ENCODE measurements at places on chromosomes 3 and 15. TPM values are rescaled to one million over a fixed set of nuclear protein-coding genes. Genes with fewer than 3 reads are reported as not detected.
A peak's percentile ranks its signal among the peaks of the same experiment; 100 is the strongest.

DNA sequence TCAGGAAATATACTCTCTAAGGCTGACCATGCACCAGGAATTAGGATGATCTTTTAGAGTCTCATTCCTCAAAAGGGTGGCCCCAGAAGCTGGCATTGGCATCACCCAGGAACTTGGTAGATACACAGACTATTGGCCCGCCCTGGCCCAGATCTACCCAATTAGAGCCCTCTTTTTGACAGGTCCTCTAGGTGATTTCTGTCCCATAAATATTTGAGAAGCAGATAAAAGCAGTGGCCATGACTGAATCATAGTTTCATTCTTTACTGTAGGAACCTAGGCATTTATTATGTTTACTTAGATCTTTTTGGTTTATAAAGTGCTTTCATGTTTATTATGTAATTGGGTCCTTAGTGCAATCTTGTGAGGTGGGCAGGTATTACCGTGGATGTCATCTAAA lies 7.6 kb downstream of the TLNRD1 start:
- H3K4me1 ChIP-seq: peaks cover 6% of the 10 kb centered on the region
- no peaks in the 10 kb centered on the region for H3K36me3 ChIP-seq
- no peak overlapping the region for H3K4me3 ChIP-seq

DNA sequence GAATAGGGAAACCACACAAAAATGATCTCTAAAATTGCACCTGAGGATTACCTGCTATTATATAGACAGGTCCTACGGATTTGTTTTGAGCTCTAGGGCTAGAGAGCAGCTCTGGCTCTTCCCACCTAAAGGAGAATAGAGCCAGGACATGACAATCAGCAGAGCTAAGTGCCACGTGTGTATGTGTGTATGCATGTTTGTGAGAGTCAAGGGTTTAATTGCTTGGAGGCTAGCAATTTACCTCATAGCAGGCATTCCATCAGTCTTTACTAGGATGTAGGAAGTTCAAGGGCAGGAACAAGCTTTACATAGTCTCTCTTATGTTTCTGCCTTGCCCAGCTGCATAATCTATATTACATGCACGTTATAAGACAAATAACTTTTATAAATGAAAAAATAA lies 498.2 kb downstream of the NSUN3 start:
- no peak for DNase-seq
- no peaks in the 10 kb centered on the region for H3K27me3 ChIP-seq
- H3K27ac ChIP-seq: no peak overlapping the region
- no peaks in the 10 kb centered on the region for H3K36me3 ChIP-seq
- no peaks in the 10 kb centered on the region for H3K4me1 ChIP-seq
- no peak overlapping the region for H3K4me3 ChIP-seq

IQCF5 gene
- total RNA-seq: not detected

DNA sequence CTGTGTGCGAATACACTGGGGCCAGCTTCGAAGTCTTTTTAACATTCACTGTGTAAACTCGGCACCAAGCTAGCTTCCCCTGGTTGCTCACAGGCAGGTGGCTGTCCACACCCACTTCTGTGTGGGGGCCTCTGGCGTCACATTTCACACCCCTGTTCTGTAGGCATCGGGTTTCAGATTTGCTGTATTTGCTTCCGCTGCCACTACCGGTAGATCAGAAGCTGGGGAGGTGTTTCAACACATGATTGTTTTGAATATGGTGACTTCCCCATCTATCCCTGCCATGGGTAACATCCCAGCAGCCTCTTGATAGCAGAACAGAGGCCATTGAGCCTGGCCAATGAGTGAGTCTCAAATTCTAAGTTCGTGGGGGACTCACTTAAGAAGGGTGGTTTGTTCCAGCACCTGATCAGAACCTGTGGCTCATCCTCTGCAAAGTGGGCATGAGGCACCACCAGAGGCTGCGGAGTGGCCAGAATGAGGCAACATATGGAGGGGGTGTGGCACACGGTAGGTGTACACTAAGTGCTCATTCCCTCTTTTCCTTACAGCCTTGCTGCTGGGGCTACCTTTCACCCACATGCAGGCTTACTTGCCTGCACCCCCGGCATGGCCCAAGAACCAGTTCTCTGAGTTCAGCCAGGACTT lies 61.5 kb downstream of the IQSEC1 start:
- no peaks in the 10 kb centered on the region for H3K36me3 ChIP-seq
- H3K4me1 ChIP-seq: peaks cover 14% of the 10 kb centered on the region
- peak; percentile 17 for DNase-seq
- no peaks in the 10 kb centered on the region for H3K27me3 ChIP-seq

TRIM69 gene
- total RNA-seq: 15.9 TPM

DNA sequence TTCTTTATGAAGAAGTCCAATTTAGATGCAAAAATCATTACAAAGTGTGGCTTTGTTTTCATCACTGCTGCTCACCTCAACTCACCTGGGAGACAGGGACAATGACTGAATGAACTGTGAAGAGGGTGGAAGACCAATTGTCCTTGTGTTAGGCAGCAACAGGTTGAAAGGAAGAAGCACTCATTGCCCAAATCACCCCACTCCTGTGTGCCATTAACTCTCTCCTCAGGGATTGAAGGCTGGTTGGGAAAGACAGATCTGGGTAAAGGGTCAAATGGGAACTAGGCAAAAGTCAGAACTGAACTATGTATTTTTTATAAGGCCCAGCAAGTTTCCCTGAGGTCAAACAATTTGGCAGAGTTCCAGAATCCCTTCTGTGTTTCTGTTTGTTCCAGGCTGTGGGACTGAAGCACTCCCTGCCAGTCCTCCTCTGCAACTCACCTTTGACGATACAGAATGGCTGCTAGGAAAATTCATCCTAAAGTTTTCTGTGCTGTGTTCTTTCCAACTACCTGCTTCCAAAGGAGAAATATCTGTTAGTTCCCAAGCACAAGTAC lies 68.6 kb upstream of the CCDC39 start:
- no peak overlapping the region for H3K27ac ChIP-seq
- no peaks in the 10 kb centered on the region for H3K4me1 ChIP-seq
- H3K36me3 ChIP-seq: no peaks in the 10 kb centered on the region
- H3K27me3 ChIP-seq: no peaks in the 10 kb centered on the region
